ENCODE measurements at places on chromosomes 13 and 19. TPM values are rescaled to one million over a fixed set of nuclear protein-coding genes. Genes with fewer than 3 reads are reported as not detected.

TBC1D17 gene
- total RNA-seq, result 32.1 TPM

ZNF177 gene
- 1.1 TPM for total RNA-seq

GSX1 gene
- not detected for total RNA-seq

RPS5 gene
- 712 TPM for total RNA-seq

ATXN8OS gene
- total RNA-seq, result not detected

DNA sequence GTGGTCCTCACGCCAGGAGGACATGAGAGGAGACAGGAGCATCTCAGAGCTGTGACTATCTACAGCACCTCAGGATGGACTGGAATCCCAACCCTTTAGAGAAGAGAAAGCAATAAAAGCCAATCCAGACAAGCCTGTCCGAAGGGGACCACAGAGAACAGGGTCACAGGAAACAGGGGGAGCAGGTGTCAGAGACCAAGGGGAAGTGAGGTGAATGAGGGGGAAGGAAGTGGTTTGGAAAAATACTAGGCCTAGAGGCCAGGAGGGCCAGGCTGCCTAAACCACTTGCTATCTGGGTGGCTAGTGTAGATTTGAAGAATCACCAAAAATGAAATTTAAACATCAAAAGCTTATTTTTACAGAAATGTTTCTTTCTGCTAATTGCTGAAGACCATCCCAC, 16.2 kb downstream of the TMTC4 start:
- H3K27ac ChIP-seq, result no peak overlapping the region
- H3K36me3 ChIP-seq, result peaks cover 11% of the 10 kb centered on the region
- no peaks in the 10 kb centered on the region for H3K27me3 ChIP-seq
- no peak for DNase-seq

DNA sequence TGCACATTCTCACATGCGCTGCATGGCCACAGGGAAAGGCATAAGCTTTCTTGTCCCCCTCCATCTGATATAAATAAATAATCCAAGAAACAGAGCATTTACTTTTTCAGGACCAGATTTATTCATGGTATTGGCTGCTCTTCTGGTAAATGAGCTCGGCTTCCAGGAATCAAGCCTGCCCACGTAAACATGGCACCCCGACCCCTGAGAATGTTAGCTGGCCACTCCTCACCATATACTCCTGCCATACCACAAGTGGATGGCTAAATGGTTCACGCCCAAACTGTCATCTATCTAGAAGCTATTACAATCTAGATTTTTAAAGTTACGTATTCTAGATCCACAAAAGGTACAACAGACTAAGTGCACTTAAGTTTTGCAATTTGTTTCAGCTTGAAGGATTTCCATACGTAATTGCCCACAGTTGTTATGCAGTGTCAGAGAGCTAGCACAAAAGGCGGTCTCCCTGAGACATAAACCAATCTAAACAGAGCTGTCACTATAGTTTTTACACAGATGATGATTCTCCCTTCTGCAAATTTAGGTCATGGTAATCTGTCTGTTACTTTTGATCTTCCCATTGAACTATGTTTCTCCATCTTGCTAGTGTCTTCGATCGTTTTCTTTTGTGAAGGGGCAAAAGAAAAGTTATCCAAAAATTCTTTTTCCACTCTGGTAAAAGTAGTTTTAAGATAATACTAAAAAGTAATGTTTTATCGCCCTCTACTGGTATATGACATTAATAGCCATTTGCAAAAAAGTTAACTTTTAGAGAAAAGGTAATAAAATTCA, 16.2 kb upstream of the FOXO1 start:
- no peaks in the 10 kb centered on the region for H3K36me3 ChIP-seq
- no peak for DNase-seq
- peaks cover 7% of the 10 kb centered on the region for H3K4me1 ChIP-seq
- no peak overlapping the region for H3K27ac ChIP-seq
- no peaks in the 10 kb centered on the region for H3K27me3 ChIP-seq
- H3K4me3 ChIP-seq, result no peak overlapping the region

DNA sequence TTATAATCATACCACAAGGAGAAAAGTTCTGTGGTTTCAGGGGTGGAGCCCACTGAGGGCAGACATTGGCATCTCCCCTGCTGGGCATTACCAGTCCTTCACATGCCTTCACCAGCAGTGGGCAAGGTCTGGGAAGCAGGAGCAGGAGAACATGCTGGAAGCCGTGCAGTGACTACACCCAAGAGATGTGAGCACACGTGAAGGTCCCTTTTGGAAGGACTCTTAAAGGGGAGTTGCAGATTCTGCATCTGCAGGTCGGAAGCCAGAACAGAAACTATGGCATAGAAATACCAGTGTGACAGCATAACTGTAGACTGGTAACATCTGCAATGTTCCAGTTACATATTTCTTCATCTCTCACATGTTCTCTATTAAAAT, 26.9 kb upstream of the KL start:
- no peaks in the 10 kb centered on the region for H3K4me1 ChIP-seq
- H3K27me3 ChIP-seq, result no peaks in the 10 kb centered on the region
- no peaks in the 10 kb centered on the region for H3K36me3 ChIP-seq
- DNase-seq, result no peak

DNA sequence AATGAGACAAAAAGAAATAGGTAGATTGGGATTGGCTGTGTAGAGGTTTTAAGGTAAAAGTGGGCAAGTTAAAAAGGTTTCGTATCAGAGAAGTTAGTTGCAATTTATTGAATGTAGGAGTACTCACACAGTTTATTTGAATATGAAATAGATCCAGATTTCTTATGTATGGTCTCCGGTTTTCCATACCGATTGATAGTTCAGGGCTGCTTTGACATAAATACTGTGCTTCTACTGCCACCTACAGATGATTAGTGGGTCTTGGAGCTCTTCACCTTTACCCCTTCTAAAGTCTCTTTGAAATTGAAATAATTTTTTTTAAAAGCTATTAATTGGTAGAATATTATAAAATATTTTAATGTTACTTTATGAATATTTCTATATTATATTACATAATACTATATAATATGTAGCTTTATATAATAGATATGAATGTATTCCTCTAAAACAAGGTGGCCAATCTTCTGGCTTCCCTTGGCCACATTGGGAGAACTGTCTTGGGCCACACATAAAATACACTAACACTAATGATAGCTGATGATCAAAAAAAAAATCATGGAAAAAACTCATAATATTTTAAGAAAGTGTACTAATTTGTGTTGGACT, 7.7 kb upstream of the GPR18 start:
- peaks cover 12% of the 10 kb centered on the region for H3K36me3 ChIP-seq
- H3K4me1 ChIP-seq, result peaks cover 54% of the 10 kb centered on the region
- H3K27ac ChIP-seq, result no peak overlapping the region
- no peaks in the 10 kb centered on the region for H3K27me3 ChIP-seq

DNA sequence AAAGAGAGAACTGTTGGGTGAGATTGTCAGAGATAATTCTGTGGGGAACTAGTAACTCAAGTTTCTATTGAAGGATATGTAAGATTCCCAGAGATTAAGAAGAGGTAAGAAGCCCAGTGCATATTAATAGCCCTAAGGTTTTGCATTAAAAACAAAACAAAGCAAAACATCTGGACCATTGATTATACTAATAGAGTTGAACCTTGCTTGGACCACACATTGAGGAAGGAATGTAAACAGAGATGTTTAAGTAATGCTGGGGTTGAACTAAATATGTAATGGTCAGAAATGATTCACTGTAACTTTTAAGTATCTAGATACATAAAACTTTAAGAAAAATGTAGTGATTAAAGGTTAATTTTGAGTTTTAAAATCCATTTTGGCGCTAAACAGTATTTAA, 1770.0 kb downstream of the PCDH9 start:
- H3K4me1 ChIP-seq, result no peaks in the 10 kb centered on the region
- no peaks in the 10 kb centered on the region for H3K36me3 ChIP-seq
- H3K27ac ChIP-seq, result no peak overlapping the region
- DNase-seq, result no peak

DNA sequence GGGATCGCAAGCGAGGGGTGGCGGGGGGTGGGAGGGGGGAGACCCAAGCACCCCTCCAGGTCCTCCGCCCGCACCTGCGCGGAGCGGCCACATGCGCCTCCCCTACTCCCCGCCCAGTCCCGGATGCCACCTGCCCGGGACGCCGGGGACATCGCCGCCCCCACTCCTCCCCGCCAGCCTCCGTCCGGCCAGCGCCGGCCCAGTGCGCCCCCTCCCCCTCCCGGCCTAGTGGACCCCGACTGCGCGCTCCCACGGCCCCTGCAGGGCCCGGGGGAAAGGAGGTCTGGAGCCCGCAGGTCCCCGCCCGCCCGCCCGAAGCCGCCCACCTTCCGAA, 263 bp downstream of the RHPN2 start:
- peaks cover 29% of the 10 kb centered on the region for H3K4me1 ChIP-seq
- H3K4me3 ChIP-seq, result peak overlapping the region; percentile 82
- H3K27me3 ChIP-seq, result peaks cover 25% of the 10 kb centered on the region

- DNase-seq, result no peak
- no peaks in the 10 kb centered on the region for H3K36me3 ChIP-seq
- H3K27me3 ChIP-seq, result no peaks in the 10 kb centered on the region
These were observed 11.6 kb upstream of the OR1M1 start for GRCh38 chr19:9075064-9075949.

DNA sequence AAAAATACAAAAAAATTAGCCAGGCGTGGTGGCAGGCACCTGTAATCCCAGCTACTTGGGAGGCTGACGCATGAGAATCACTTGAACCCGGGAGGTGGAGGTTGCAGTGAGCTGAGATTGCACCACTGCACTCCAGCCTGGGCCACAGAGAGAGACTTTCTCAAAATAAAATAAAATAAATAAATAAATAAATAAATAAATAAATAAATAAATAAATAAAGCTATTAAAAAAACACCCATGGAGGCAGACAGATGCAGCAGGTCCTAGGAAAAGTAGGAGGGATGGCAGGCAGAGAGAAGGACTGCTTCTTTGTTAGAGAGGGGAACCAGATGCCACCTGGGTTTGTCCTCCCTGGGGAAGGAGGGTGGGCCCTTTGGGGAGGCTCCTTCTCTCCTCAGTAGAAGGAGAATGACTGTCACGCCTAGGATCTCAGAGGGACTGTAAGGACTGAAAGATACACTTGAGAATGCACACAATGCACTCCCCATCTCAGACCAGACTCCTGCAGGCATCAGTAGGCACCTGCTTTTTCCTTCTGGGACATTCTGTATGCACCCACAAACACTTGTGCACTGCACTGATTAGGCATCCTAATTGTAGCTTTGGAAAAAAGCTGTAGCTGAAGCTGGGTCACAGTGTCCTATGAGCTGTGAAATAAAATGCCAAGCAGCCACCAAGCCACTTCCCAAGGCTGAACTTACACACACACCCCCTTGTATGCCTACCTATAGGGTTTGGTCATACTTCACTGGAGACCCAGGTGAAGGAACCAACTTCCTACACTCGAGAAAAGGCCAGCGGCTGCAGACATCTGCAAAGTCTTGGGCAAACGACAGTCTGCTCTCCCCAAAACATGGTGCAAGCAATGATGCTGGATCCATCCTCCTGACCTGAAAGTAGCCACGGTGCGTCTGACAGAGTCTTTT, 18.9 kb upstream of the SLC35E1 start:
- no peak overlapping the region for H3K27ac ChIP-seq
- no peak overlapping the region for H3K4me3 ChIP-seq
- H3K4me1 ChIP-seq, result peaks cover 100% of the 10 kb centered on the region
- H3K36me3 ChIP-seq, result no peaks in the 10 kb centered on the region

DNA sequence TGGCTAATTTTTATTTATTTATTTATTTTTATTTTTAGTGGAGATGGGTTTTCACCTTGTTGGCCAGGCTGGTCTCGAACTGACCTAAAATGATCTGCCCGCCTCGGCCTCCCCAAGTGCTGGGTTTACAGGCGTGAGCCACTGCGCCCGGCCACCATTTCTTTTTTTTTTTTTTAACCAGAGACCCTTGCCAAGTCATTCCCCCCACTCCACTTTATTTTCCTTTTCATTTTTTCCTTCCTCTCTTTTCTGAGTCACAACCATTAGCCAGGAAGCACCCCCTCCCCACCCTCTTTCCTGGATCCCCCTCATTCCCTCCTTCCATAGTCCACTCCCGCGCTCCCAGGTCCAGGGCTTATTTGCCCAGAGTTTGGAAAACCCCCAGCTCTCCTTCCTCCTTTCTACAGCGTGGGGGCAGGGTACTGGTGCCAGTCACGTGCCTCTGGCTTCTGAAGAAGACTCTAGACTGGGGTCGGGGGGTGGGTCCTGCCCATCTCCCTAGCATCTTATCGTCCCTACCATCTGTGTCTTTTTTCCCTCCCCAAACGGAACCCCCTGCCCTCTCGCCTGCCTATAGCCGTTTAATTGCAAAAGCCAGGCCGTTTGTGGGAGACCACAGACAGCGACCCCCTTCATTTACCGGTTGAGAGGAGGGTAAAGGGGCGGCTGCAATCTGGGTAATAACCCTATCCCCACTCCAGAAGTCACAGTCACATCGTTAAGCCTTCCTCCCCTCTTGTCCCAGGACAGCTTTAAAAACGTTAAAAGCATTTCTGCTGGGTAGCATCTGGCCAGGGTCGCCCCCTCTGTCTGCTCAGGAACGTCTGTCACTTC, 1.1 kb upstream of the CALR start:
- peak overlapping the region; percentile 99 for H3K4me3 ChIP-seq
- no peaks in the 10 kb centered on the region for H3K27me3 ChIP-seq
- peaks cover 68% of the 10 kb centered on the region for H3K4me1 ChIP-seq
- DNase-seq, result no peak
- peaks cover 26% of the 10 kb centered on the region for H3K36me3 ChIP-seq

DNA sequence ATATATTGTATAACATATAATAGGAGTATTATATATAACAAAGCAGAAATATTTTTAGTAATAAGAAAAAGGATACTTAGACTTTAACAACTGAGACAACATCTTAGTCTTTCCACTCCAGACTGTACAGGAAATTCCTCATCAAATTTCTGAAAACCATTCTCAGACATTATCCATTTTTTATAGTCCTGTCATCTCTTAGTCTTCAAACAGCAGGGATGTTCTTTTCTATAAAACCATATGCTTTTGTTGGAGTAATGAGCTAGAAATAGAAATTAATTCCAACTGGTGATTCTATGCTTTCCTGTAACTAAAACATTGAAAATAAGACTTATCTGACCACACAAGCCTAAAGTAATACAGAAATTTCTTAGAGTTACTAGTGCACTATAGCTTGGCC, 82.2 kb upstream of the CSNK1A1L start:
- H3K36me3 ChIP-seq, result no peaks in the 10 kb centered on the region
- no peaks in the 10 kb centered on the region for H3K27me3 ChIP-seq
- DNase-seq, result no peak
- H3K4me1 ChIP-seq, result no peaks in the 10 kb centered on the region
- no peak overlapping the region for H3K4me3 ChIP-seq
- no peak overlapping the region for H3K27ac ChIP-seq

GRCh38 chr19:1884719-1885334, 469 bp downstream of the ABHD17A start:
- H3K4me3 ChIP-seq, result peak overlapping the region; percentile 89
- H3K27me3 ChIP-seq, result no peaks in the 10 kb centered on the region
- H3K27ac ChIP-seq, result peak overlapping the region; percentile 93
- peaks cover 14% of the 10 kb centered on the region for H3K36me3 ChIP-seq
- DNase-seq, result peak; percentile 90
- peaks cover 60% of the 10 kb centered on the region for H3K4me1 ChIP-seq

DNA sequence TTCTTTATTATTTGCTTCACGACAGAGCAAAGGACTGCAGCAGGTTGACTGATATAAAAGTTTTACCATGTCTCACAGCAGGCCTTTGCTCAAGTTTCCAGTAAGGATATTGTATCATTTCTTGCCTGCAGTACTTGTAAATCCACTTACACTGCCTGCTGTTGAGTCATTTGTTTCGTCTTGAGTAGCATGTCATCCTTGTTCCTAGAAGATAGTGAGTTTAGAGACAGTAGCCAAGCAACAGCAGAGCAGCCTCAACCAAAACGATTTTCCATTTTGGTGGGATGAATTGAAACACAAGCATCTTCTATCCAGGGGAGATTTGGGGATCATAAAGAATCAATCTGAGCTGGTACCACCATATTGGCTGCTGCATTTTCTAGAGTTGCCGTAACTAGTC, 24.0 kb upstream of the ALOX5AP start:
- peaks cover 14% of the 10 kb centered on the region for H3K4me1 ChIP-seq
- no peak overlapping the region for H3K4me3 ChIP-seq
- H3K27ac ChIP-seq, result no peak overlapping the region

Measured in spleen (tissue), 13 donors.